ENCODE measurements at places on chromosomes 7 and 10.

- DNase-seq = no peak
Observed at GRCh38 chr7:13476881-13477444, 512.5 kb downstream of the ETV1 start.

DNA sequence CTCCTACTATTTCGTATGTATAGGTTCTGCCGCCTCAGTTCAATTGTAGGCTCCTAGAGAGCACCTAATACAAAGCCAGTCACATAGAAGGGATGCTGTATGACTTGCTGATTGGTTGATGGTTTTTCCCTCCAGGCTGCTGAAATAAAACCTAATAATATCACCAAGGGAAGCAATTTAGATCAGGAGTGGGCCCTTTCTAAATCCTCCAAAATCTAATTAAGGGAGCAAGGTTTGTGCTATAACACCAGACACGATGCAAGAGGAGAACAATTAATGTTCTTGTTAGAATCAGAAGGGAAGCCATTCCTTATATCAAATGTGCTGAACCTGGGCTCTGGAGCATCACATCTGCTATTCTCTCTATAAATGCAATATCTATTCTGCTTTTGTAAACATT, 42.0 kb upstream of the SLC13A1 start:
- DNase-seq = no peak

- DNase-seq = no peak
Observed at GRCh38 chr7:130874071-130874915, 140.3 kb upstream of the KLF14 start.

GRCh38 chr7:93578762-93579161, 4.2 kb upstream of the CALCR start:
- no peak for DNase-seq
